ENCODE measurements at places on chromosomes 1 and 21.

DNA sequence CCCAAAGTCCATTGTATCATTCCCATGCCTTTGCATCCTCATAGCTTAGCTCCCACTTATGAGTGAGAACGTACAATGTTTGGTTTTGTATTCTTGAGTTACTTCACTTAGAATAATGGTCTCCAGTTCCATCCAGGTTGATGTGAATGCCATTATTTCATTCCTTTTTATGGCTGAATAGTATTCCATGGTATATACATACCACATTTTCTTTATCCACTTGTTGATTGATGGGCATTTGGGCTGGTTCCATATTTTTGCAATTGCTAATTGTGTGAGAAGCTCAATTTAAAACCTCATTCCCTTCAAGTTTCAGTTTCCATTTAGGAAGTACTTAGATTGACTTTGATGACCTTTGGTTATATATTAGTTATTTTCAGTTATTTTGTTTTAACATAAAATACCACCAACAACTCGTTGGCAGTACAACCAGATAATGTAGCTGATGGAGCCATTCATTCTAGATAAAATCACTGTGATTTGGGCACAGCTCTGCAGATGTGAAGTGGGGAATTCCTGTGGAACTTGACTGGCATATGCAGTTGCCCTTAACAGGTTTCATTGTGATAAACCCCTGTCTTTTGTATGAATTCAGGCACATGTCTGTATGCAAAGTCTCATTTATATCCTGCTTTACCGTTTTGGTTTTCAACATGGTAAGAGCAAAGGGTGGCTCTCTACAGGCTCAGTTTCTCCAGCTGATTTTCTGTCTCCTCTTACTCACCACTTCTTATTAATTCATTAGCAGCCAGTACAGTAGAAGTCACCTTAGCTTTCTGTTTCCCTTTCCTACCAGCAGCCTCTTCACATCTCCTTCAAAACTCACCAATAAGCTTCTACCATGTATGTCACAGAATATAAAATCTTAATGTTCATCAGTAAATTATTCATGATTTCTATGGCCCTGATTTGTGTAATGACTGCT lies 170.9 kb downstream of the C1orf21 start:
- DNase-seq = no peak

DNA sequence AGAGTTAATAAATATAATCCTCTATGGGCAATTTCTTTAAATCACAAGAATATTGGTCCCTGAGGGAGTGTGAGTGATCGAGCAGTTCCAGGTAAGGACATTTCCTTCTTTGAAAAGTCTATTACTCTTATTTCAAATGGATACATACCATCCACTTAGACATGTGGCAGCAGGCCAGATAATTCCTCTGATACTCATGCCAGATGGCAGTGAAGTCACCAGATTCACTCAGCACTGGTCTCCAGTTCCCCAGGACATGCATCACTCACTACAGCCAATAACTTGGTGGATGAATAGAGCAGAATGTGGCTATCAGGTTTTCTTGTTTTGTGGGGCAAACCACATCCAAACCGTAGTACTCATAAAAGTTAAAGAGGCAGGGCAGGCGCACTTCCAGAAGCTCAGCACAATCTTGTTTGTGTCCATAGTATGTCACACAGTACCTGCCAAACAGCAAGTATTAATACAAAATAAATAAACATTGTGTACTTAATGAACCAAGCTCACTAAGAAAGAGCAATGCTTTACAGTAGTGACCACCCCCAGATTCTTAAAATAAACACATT lies 74.2 kb upstream of the CD53 start:
- DNase-seq = no peak

DNA sequence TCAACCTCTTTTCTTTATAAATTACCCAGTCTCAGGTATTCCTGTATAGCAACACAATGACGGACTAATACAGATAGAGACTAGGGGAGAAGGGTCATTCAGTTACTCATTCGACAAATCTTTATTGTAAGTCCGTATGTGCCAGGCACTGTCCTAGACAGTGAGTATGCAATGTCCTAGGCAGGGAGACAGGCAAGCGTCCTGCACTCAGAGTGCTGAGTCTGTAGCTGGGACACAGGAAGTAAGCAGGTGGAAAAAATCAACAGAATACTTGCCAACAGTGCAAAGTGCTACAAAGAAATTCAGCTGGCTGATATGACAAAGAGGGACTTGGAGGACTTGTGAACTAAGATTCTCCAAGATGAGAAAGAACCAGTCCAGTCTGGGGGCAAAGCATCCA lies 92.2 kb upstream of the ZBTB40 start:
- DNase-seq = no peak

- DNase-seq = peak; percentile 54
Observed at GRCh38 chr1:58412071-58412580, 134.4 kb downstream of the OMA1 start.

DNA sequence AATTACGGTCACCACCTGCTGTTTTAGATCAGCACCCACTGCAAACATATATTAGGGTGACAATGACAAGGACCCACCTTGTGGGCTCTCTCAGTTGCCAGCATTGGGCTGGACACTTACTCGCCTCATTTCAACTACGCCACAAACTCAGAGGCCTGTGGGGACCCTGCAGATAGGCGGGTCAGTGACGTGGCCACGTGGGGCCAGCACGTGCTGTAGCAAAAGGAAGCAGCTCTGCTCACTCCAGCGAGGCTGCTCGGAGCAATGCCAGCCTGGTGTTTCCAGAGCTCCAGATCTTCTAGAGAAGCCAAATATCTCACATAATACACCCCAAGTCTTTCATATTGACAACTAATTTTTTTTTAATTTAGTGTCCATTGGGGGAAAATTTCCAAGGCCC lies 76.7 kb upstream of the TMEM51 start:
- no peak for DNase-seq

DNA sequence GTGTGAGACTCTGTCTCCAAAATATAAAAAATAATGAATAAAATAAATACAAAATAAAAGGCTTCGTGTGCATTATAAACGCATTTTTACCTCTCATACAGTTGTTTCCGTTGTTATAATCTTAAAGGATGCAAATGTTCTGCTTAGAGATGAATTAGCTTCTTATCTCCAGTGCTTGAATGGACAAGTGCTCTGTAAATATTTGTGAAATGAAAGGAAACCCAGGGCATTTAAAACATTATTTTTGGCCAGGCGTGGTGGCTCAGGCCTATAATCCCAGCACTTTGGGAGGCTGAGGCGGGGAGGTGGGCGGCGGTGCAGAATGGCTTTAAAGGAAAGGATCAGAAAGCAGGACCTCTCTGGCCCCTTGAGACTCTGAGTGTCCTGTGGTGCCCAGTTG lies 94.5 kb downstream of the HUNK start:
- no peak for DNase-seq

DNA sequence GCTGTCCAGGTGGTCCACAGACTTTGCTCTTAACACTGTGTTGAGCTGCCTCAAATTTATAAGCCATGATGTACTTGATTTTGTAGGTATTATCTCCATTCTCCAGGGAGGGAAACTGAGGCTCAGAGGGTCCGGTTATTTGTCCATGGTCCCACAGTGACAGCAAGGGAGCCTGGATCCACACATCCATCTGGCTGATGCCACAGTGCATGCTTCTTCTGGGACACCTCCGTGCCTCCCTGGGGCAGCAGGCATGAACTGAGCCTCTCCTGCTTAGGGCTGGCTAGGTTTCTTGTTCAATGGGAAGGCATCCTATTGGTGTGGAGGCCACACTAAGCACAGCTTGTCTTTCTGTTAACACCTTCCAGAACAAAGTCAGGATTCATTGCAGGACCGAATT lies 317.3 kb downstream of the AJAP1 start:
- no peak for DNase-seq

DNA sequence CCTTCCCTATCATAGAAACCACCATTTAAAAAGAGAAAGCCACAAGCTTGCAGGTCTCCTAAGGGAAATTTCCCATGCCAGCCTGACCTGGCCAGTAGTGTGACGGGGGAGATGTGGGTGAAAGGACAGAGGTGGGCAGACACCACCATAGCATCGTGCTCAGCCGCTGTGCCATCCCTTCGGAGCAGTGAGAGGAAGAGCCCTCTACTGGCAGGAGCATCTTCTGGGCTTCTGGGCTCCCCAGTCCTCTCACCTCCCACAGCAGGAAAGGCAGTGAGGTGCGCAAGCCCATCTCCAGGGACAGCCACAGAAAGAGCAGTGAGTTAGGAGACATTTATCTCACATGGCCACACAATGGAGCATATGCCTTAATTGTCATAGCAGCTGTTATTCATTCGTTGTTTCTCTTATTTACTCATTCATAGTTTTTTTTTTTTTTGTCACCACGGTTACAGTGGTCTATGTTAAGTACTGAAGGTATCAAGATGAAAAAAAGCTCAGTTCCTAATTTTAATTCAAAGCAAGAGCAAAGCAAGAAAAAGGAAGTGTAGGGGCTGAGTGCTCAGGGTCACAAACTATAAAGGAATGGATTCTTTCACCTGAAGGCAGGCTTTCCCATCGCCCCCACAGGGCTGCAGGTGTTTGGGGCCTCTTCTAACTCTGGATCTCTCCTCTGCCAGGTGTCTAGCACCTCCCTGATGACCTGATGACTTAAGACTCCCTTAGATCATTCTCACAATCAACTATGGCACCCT lies 48.8 kb upstream of the CAMK1G start:
- DNase-seq = no peak

DNA sequence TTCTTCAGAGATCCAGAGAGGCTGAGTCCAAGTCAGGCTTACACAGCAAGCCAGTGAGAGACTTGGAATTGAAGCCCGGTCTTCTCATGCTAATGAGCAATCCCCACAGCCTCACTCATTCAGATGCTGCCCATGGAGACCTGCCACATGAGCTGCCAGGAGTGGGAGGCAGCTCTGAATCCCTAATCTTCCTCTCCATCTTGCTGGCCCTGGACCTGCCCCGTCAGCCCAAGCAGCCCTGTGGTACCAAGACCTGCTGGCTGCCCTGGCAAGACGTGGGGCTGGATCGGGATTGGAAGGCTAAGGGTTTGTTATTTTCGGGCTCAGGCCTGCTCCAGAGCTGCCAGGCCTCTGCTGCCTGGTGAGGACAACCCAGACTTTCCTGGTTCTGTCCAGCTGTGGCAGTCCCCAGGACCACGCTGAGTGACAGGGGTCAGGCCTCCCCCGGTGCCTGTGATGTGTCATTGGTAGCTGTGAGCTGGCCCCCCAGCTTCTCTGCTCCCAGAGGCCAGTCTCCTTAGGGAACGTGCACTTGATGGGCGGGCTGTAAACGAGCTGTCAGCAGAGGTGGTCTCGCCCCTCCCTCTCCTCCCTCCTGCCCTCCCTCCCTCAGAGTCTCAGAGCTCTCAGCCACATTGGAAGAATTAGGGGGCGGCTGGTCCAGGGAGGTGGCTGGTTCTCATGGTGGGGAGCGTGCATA lies 135.0 kb downstream of the FOXD2 start:
- DNase-seq = no peak

- DNase-seq = no peak
Observed at GRCh38 chr1:241215203-241215602, 141.8 kb downstream of the RGS7 start.

GRCh38 chr1:59046730-59047157 lies 250.2 kb upstream of the FGGY start:
- DNase-seq = peak; percentile 63

DNA sequence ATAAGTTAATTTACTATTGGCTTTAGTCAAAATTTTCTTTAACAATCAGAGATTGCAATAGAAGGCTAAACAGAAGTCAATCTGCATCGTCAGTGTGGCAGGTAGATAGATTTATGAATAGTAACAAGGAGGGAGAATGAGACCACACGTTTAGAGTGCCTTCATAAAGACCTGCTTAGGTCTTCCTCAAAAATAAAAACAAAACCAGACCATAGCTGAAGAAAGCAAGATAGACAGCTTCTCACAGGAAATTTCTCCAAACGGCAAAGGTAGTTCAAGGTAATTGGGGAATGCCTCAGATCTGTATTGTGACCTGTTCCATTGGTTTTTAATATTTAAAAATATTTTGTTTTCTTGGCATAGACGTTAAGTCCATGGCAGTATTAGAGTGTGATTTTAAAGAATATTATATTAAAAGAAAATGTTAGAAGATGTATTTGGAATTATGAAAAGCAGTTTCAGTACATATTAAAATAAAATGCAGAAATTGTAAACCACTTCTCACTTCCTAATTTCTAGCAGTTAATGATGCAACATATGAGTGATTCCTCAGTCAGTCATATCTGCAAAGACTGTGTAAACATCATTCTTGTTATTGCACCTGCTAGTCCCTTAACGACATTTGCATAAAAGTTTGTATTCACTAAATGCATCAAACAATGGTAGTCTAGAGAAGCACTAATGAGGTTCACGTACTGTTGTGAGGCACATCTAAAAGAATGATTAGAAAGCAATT lies 278.0 kb downstream of the HLX start:
- DNase-seq = no peak

DNA sequence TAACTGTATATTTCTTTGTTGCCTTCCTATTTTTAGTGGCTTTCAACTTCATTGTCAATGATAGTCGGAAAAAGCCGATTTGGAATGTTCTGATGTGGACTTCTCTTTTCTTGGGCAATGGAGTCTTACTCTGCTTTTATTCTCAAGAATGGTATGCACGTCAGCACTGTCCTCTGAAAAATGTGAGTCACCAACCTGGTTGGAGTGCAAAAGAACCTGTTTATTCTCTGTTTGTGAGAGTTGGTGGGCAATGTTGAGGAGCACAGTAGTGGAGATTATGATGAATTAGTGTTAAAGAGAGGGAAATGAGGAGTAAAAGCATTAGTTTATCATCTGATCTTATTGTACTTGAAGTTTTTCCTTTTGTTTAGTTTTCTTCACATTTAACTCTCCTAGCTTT lies 14.5 kb upstream of the AXDND1 start:
- DNase-seq = peak; percentile 39
